ENCODE measurements at places on chromosomes 16 and 17.

DNA sequence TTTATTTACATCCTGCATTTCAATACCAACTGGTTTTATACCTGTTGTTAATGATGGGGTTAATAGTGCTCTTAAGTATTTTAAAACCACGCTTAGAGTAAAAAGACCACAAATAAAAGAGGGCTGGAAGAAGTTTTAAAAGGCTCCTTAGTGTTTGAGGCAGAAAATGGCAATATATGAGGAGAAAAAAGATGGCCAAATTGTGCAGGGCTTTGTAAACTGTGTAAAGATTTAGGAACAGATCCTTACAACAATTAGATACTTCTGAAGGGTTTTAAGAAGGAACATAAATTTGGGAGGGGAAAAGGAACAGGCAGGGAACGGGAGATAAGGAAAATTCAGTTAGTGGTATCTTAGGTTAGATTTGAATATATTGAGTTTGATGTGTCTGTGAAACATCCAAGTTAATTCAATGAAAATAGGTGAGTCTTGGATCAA is 12.7 kb downstream of the CDC27 start:
- DNase-seq: no peak

GRCh38 chr17:80092959-80093358 is 8.4 kb upstream of the GAA start:
- DNase-seq: no peak

DNA sequence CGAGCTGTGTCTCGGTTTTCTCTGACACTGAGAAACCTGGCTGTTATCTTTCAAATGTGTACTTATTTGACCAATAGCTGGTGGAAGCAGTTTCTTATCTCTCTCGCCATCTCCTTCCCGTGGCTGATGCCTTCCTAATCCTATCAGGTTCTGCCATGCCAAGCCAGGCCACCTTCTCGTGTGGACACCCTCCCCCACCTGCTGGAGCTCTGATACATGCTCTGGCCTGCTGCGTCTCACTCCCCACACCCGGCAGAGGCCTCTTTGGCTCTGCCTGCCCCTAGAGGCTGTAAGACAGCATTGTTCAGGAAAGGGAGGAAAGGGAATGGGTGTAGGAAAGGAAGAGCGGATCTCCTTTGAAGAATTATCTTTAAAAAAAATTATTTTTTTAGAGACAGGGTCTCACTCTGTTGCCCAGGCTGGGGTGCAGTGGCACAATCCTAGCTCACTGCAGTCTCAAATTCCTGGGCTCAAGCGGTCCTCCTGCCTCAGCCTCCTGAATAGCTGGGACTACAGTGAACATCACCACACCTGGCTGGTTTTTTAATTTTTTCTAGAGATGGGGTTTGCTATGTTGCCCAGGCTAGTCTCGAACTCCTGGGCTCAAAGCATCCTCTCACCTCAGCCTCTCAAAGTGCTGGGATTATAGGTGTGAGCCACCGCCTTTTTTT is 7.5 kb upstream of the ARMC5 start:
- peak; percentile 76 for DNase-seq

- DNase-seq: no peak
Measured at GRCh38 chr16:77873066-77873465, 84.7 kb downstream of the VAT1L start.

- DNase-seq: no peak
Measured at GRCh38 chr17:21058098-21058893, 15.5 kb upstream of the USP22 start.

DNA sequence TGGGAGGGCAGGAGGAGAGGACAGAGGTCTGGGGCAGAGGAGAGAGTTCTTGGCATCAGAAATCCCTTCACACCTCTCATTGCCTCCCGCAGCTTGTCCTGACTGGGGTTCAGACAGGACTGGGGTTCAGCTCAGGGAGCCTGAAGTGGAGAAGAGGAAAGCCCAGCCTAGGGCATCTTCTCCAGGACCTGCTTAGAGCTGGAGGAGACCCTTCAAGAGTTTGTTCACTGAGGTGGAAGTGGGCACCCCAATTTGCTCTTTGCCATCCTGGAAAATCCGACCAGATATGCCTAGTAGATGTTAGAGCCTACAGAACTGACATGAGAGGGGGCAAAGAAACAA is 2.0 kb downstream of the HOXB3 start:
- no peak for DNase-seq

DNA sequence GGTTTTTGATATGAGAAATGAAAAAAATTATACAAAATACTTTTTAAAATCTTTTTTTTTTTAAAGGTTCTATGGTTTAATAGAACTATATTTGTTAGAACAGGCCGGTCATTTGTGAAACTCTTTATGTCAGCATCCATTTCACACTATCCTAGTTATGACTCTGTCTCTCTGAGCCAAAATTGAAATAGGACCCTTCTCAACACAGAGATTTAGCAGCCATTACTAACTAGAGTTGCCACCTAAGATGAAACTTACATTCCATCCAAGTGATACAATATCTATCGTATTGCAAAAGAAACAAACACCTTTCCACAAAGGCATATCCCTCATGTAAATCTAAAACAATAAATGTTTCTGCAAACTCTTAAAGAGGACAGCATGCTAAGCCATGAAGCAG is 249.8 kb downstream of the CDH11 start:
- DNase-seq: no peak

- DNase-seq: no peak
Measured at GRCh38 chr16:984121-984694, 2.6 kb downstream of the SOX8 start.

DNA sequence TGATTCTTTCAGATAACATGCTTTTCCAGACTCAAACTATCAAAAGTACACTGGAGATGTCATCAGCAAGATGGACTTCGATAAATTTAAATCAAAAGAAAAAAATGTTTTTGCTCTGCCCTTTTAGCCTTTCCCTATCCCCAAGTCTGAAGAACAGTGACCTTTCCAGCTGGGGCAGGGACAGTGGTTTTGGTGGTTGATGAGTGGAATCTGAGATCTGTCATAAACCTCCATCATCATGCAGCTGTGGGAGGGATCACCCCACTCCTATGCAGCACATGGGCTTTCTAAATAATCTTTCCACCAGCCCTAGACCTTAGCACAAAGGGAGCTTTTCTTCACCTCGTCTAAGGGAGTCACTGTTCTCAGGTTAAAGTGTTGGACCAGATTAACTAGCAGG is 869.5 kb upstream of the SOX9 start:
- DNase-seq: no peak

DNA sequence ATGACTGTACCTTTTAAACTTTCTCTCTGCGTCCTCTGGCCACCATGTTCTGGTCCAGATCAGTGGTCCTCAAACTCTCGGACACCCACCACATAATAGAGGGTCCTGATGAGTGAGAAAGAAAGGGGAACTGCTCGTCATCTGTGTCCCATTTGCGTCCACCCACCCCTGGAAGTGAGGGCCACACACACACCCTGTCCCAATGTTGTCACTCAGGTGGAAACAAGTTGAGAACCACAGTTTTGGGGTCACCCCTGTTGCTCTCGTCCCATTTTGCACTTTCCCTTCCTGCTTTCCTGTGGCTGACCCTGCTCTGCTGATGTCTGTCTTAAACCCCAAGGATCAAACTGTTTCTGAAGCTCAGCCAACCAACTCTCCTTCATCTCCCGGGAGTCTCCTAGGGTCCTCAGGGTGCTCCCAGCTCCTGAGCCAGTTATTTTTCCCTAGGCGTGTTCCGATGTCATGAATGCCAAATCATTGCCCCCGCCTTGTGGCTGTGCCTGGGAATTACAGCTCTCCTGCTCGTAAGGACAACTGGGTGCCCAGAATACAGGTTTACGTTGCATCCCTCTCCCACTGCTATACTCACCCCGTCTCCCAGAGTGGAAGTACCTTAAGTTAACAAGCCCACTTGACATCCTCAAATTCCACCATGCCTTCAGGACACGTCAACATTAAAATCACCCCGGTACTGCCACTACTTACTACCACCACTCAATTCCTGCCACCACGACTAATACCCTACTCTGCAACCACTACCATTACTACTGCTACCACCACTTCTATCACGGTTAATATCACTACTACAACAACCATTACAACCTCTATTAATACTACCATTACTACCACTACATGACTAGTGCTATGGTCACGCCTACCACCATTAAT is 26.0 kb upstream of the HNF1B start:
- DNase-seq: peak; percentile 85

- DNase-seq: peak; percentile 15
Measured at GRCh38 chr17:57271821-57272220, 15.5 kb downstream of the MSI2 start.

DNA sequence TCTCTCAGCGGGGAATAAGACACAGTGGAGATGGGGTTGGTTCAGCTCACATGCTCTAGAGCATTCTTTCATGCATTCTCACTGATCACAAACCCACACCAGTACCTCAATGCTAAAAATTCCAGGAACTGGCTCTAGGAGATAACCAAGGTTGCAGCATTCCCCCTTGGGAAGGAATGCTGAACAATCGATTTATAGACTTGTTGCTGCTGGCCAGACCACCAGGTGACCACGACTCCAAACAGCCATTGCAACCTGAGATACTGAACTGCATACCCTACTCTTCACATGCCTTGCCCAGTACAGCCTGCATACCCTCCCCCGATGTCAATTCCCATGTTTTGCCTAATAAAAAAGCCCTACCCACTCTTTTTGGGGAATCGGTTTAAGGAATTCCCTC is 75.1 kb upstream of the GPRC5B start:
- DNase-seq: no peak

DNA sequence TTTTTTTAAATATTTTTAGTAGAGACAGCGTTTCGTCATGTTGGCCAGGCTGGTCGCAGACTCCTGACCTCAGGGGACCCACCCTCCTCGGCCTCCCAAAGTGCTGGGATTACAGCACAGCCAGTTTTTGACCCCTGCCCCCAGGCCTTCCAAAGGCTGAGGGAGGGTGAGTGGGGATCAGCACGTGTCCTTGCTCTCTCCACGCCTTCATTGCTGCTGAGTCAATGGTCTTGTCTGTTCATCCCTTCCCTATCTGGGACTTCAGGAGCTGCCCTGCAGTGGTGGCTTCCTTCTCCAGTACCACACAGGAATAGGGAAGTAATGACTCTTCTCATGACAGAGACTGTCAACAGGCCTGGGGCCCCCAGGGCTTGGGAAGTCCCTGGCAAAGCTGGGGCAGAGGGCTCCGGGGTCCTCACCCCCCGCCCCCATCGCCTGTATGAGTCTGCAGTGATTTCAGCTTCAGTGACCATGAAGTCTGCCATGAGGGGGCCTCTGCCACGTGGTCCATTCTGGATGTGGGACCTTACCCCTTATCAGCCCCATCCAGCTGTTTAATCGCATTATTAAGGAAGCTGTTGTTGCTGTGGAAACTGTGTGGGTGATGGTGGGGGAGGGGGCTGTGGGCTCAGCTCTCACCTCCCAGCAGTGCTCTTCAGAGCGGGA is 6.1 kb downstream of the ABCC3 start:
- DNase-seq: no peak

- DNase-seq: no peak
Measured at GRCh38 chr17:81154961-81155360, 10.3 kb upstream of the PVALEF start.

DNA sequence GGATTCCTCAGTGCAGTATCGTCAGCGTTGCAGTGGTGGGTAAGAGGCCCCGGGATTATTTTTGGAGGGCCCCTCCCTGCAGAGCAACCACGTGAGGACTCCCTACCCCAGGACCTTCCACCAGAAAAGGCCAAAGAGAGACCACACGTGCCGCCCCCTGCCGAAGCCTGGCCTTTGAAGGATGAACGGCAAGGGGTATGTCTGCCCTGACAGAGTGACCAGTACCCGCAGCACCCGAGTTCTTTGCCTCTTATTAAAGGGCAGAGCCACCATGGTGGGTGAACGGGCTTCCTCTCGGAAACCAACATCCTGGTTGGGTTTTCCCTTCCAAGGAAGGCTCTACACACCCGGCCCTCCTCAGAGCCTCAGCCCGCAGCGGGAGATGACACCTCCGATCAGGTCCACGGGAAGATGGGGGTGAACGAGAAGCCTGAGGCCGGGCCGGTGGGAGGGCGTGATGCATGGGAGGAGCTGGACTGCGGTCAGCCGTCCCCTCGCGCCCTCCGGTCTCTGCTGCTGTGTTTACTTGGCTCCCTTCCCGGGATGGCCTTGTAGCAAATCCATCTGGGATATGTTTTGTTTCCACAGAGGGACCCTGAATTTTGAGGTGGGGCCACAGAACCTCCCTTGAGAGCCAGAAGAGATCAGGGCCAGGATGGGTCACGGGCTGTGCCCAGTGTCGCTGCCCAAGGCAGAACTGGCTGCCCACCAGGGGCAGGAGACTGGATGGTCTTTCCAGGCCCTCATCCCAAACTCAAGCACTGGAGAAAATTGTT is 49.1 kb downstream of the TBC1D16 start:
- no peak for DNase-seq

GRCh38 chr16:80081846-80082245 is 458.9 kb upstream of the DYNLRB2 start:
- DNase-seq: no peak

- peak; percentile 29 for DNase-seq
Measured at GRCh38 chr17:83200751-83201150, 121.3 kb downstream of the METRNL start.

DNA sequence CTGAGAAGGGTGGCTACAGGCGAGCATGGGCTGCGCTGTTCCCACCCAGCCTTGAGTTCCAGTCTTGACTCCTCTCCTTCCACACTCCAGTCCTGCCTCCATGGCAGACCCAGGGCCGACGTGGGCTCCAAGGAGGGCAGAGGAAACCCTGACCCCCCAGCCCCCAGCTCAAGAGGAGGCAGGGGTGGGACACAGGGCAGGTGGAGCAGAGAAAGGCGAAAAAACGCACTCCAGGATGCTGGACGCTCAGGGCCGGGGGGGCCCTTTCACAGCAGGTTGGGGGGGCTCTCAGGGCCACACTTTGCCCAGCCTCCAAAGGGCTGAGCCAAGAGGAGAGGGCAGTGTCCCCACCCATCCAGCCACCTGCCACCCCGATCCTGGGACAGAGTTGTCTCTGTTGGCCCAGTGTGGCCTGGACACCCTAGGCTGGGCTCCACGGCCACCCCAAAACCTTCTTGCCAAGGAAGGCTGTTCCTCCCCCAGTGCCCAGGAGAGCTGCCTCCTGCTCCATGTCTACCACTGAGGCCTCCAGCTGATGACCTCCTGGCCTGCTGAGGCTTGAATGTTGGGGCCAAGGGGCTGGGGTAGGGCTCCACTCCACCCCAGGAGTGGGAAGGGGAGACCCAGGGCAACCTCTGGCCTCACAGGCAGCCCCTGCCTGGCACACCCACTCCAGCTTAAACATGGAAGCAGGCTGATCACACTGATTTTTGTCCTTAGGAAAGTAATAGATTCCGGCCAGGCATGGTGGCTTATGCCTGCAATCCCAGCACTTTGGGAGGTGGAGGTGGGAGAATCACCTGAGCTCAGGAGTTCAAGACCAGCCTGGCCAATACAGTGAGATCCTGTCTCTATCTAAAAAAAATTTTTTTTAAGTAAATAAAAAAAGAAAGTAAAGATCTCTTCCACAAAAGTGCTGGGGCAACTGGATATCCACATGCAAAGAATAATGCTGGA is 7.4 kb upstream of the CCDC57 start:
- no peak for DNase-seq

GRCh38 chr17:77854083-77854758 is 104.3 kb upstream of the TNRC6C start:
- DNase-seq: no peak

Data from D341Med (cell line).